ENCODE measurements at places on chromosomes 5 and 9.

GRCh38 chr9:4741365-4742089 is 525 bp upstream of the AK3 start:
- DNase-seq, result no peak

GRCh38 chr5:94072116-94072515 is 330.7 kb upstream of the POU5F2 start:
- DNase-seq, result no peak

DNA sequence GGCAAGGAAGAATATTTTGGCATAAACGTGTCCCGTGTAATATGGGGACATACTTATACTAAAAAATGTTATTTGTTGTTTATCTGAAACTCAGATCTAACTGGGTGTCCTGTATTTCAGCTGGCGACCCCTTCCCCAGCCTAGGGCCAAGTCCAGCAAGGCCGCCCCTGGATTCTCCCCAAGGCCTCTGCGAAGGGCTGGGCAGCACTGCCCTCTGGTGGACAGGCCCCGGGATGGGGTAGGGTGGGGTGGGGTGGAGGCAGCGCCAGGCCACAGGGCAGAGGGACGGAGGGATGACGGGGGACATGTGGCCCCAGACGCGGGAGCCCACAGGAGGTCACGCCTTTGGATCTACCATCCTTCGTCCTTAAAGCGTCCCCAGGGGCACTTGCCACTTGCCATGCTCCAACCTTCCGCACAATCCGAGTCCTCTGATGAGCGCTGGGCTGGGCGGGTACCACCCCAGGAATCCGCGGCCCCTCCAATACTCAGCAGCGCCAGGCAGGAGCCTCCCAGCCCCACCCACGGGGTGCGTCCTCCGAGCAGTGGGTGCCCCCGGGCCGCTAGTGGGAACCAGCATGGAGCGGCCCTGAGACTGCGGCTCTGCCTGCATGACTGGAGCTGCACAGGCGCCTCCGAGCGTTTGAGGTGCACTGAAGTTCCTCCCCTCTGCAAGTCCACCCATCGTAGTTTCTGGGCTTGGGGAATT is 7.1 kb upstream of the AGPAT2 start:
- DNase-seq, result no peak

DNA sequence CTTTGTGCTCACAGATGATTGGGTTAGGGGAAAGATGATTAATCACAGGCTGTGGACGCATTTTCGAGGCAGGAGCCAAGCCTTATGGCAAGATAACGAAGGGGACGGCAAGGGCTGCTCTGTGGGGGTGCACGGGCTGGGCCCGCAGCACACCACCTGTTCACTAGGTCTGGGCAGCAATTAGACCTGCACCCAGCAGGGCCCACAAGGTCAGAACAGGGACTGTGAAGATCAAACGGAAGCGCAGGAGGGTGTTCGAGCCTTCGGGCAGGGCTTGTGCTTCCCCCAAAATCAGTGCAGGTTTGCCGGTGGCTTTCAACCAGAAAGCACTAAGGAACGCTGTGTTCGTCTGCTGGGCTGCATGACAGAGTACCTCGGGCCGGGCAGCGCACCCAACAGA is 73.7 kb downstream of the UBE2QL1 start:
- DNase-seq, result no peak

DNA sequence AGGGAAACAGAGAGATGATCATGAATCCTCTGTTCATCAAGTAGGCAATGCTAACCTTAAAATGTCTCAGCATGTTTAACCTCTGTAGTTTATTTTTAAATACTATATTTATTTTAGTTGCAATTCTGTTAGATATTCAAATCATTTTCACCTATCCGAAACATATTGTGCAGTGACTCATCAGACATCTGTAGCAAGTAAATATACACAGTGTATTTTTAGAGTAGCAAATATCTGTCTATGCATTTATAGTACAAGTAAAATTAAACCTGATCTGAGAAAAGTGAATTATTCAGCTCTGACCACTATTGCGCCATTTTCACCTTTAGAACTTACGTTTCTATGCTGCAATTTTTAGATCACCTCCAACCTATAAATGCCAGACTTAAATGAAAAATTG is 24.3 kb upstream of the TUSC1 start:
- no peak for DNase-seq
